Cardiac atrium fibroblast (primary cell): ENCODE measurements at places on chromosomes 5 and 9. TPM values are rescaled to one million over a fixed set of nuclear protein-coding genes. Genes with fewer than 3 reads are reported as not detected.

ANXA2R gene
- total RNA-seq: 0.97 and 2.7 TPM in 2 replicates

RANBP3L gene
- total RNA-seq: not detected in 2 replicates

SOX30 gene
- not detected in 2 replicates for total RNA-seq

FOXD1 gene
- 2.1 and 4.3 TPM in 2 replicates for total RNA-seq

LHFPL2 gene
- 17.3 and 28.5 TPM in 2 replicates for total RNA-seq

IL13 gene
- 1.3 TPM in 1 of 2 replicates, not detected in the other for total RNA-seq

NEUROG1 gene
- total RNA-seq: not detected in 2 replicates

CBY3 gene
- total RNA-seq: not detected in 2 replicates

BNC2 gene
- 9.6 and 15.1 TPM in 2 replicates for total RNA-seq

SLC6A7 gene
- not detected in 2 replicates for total RNA-seq

ACOT12 gene
- 0.72 TPM in 1 of 2 replicates, not detected in the other for total RNA-seq

IFNA13 gene
- not detected in 2 replicates for total RNA-seq

PDE8B gene
- total RNA-seq: 0.65 TPM in 1 of 2 replicates, not detected in the other

TRPM3 gene
- 0.18 and 3.9 TPM in 2 replicates for total RNA-seq

FAM120A gene
- 78.3 and 86.2 TPM in 2 replicates for total RNA-seq
